ENCODE measurements at places on chromosomes 2 and 18. TPM values are rescaled to one million over a fixed set of nuclear protein-coding genes. Genes with fewer than 3 reads are reported as not detected.

The BCL2L11 gene
- total RNA-seq: 3.8 TPM

The IRS1 gene
- total RNA-seq: 10.4 TPM

The RAB31 gene
- 66.9 TPM for total RNA-seq

The ERICH2 gene
- total RNA-seq: not detected

The ANKRD62 gene
- total RNA-seq: not detected

The FAHD2A gene
- total RNA-seq: 35.5 TPM

The LOXHD1 gene
- total RNA-seq: not detected

The UNC80 gene
- not detected for total RNA-seq

The FSHR gene
- not detected for total RNA-seq

The IFIH1 gene
- total RNA-seq: 5.1 TPM

The VIL1 gene
- 0.02 TPM for total RNA-seq

The WDPCP gene
- total RNA-seq: 7.9 TPM

Measured in NCI-H460 (cell line).